ENCODE measurements at places on chromosomes 2 and 18.

DNA sequence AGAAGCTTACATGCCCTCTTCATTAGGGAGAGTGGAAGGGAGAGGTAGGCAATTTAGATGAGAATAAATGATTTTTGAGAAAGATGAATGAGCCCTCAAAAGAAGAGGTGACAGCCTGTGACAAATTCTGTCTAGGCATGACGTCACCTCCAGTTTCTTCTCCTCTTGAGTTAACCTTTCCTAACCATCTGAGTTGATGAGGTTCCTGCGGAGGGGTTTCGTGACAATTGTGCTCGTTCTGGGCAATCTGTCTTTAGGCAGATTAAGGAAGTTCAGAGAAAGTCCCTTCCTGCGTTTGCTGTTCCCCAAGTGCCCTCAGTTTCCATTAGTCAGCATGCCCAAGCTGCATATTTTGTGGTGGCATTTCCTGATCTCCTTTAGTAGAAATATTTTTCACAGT is 640.2 kb upstream of the SYT4 start:
- no peak for DNase-seq

- DNase-seq = no peak
Observed at GRCh38 chr18:24831871-24832665, 371.6 kb downstream of the HRH4 start.

GRCh38 chr2:25265802-25266201 is 75.9 kb downstream of the DNMT3A start:
- DNase-seq = no peak

DNA sequence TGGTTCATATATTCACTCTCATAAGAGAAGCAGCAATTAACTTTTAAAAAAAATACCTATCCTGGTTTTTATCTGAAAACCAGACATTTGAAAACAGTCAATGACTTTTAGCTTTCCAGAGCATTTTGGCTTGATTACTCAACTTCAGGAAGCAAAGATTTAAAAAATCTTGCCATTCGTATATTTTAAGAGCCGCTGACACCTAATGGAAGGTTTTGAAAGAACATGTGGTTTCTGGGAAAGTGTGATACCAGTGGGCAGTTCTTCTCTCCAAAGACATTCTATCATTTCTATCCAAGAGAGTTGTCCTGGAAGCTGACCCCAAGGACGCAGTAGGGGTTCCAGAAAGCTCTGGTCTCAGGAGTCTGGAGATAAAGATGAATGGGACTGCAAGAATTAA is 234.7 kb downstream of the TTC32 start:
- no peak for DNase-seq

GRCh38 chr2:140186313-140186712 is 1406.1 kb upstream of the NXPH2 start:
- no peak for DNase-seq

DNA sequence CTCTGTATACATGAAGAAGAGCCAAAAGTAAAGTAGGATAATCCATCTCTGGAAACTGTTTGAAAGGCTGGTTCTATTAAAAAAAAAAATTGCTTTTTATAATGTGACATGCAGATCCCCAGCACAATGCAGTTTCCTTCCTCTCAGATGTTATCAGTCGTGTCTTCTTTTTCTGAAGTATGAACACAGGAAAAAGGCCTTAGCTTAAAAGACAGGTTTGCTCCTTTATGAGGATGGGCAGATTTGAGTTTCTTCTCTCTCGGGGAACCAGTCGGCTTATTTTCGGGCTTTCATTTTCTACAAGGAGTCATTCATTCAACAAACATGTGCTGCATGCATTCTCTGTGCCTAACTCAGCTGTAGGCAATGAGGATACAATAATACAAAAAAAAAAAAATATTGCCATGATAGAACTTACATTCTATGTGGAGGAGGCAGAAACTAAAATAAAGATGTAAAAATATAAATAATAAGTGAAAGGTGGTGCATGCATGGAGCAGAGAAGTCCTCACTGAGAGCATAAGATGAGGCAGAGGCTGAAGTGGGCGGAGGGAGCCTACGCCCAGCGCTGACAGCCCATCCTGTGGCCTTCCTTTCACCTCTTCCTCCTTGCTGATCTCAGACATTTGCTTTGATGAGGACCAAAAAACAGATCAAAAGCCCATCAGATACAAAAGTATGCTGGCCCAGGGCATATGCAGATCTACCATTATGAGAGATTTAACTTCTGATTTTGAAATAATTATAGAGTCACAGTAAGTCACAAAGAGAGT is at the start of gene CD226:
TSS of gene CD226 (minus strand) at position 513 of the 773 bp plus-strand sequence. CDS start at position 46, 467 bp downstream.
- peak; percentile 46 for DNase-seq

- no peak for DNase-seq
Observed at GRCh38 chr2:101583861-101584260, 108.9 kb upstream of the RFX8 start.

DNA sequence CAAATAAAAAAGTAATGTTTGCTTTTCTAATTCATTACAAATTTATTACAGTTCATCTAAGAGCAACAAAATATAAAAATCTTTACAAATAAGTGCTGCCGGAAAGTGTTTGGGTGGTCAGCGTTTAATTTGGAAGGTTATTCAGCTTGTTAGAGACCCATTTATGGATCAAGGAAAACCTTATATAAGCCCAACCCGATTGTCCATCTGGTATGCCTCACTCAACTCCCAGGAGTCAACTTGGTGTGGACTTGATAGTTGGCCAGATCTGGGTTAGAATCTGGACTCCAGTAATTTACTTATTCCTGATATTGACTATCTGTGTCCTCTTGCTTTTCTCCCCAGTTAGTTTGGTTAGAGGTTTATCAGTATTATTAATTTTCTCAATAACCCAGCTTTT is 106.2 kb downstream of the KCTD1 start:
- no peak for DNase-seq

- no peak for DNase-seq
Observed at GRCh38 chr2:49616800-49617199, 462.5 kb upstream of the FSHR start.

- DNase-seq = no peak
Observed at GRCh38 chr2:145350011-145350410, 830.1 kb upstream of the ZEB2 start.

DNA sequence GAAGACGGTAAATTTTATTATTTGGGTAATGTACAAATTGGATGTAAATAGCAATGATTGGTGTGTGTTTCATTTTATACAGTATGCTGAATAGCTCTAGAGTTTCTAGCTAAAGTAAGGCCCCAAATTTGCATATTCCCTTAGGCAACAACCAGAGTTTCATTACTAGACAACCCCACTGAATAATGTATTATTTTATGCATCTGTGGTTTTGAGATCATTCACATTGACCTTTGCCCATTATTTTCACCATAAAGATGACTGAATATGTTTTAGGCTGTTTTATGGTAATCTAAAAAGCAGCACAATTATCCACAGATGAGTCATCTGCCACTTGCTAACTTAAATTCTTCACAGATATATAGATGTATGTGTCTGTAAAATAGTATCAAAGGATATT is 44.5 kb upstream of the C2orf74 start:
- DNase-seq = no peak

- no peak for DNase-seq
Observed at GRCh38 chr2:162706770-162707169, 131.8 kb downstream of the KCNH7 start.

DNA sequence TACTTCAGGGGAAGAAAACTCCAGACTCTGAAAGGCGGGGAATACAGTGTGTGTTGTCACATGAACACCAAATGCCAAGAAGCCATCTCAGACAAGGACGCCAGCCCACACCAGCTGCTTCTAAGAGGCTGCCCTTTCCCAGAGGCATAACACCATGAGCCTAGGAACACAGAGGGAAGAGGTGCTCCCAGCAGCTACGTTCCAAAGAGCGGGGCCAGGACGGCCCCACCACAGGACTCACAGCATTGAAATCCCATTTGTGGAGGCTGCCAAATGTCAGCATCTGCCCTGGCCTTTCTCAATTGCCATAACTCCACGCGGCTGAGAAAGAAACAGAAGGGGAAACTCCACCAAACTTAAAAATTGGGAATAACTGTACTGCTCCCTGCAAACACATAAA is 20.1 kb upstream of the ID2 start:
- DNase-seq = no peak

- DNase-seq = no peak
Observed at GRCh38 chr18:26181343-26181826, 44.9 kb upstream of the TAF4B start.

Data from stimulated activated CD4-positive, alpha-beta T cell treated with anti-CD3 and anti-CD28 coated beads, Interleukin-4, amount 100 ng/mL, for 4 hours (primary cell).